ENCODE measurements at places on chromosomes 2 and 18.

GRCh38 chr2:179646862-179647587 is 214.4 kb downstream of the ZNF385B start:
- no peak for DNase-seq

- DNase-seq = no peak
These were observed 74.1 kb downstream of the CABYR start for GRCh38 chr18:24212939-24213338.

GRCh38 chr2:224875841-224876240 is 159.7 kb upstream of the CCDC195 start:
- no peak for DNase-seq

GRCh38 chr2:160372585-160372984 is 121.0 kb downstream of the RBMS1 start:
- no peak for DNase-seq

- no peak for DNase-seq
These were observed at the start of gene SPEG for GRCh38 chr2:219434718-219435525. SPEG (plus strand) TSS chr2:219434843; CDS start chr2:219434978, 135 bp downstream.

GRCh38 chr2:235637896-235638295 is 144.1 kb downstream of the AGAP1 start:
- no peak for DNase-seq

GRCh38 chr2:218003981-218004419 is 1.2 kb upstream of the TNS1 start:
- DNase-seq = no peak

DNA sequence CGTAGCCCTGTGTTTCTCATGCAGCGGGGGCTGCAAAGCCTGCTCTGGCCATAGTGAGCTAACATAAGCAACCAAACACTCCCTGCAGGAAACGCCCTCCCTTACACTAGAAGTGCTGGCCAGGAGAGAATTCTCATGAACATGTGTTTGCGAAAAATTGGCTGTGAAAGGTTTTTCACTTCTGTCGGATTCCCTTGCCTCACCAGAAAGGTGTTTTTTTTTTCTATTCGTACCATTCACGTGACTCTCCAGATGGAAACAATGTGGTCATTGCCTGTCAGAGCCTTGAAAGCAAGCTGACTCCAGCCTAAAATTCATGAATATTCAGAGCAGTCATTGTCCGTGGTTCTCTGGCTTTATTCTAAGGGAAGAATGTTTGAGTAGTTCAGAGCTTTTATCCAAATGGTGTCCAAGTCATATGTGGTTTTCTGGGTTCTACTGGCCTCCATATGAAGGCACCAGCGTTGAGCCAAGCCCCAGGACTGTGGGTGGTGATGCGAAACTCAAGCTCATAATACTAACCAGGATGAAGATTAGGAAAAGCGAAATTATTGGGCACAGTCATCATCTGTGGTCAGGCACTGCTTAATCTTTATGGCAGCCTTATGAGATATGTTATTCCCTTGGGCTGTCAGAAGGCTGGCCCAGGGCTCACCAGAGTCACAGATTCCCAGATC is 236.4 kb downstream of the ALPK2 start:
- no peak for DNase-seq

GRCh38 chr2:215815960-215816359 is 197.4 kb downstream of the MREG start:
- no peak for DNase-seq

DNA sequence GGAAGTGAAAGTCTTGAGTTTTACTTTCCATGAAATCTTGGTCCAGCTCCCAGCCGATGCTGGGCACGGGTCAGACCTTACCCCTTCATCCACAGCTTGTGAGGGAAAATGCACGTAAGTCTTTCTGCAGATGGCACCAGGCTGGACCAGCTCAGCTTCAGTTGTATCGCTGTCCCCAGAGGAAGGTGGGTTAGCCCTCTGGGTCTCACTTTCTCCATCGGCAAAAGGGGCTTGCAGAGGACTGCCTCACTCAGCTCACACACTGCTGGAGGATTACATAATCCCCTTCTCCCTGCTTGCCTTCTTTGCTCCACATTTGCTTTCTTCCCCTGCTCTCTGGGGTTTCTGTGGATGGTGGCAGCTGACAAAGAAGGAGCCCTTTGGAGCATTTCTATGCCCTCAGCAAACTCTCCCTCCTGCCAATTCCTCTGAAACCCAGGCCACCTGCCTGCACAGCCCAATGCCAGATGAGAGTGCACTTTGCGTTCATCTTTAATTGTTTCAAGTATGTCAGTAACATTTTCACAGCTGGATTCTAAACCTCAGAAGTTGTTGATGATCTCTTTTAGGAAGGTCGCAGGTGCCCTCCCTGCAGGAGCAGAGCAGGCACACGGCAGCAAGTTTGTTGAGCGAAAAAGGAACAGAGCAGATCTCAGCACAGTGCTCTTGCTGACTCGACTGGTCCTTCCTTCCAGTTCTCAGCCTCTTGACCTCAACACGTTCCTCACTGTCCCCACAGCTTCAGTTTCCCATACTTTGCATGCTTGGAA is 155.6 kb upstream of the GLI2 start:
- no peak for DNase-seq

GRCh38 chr2:112699984-112700667 is 20.7 kb upstream of the NT5DC4 start:
- no peak for DNase-seq

DNA sequence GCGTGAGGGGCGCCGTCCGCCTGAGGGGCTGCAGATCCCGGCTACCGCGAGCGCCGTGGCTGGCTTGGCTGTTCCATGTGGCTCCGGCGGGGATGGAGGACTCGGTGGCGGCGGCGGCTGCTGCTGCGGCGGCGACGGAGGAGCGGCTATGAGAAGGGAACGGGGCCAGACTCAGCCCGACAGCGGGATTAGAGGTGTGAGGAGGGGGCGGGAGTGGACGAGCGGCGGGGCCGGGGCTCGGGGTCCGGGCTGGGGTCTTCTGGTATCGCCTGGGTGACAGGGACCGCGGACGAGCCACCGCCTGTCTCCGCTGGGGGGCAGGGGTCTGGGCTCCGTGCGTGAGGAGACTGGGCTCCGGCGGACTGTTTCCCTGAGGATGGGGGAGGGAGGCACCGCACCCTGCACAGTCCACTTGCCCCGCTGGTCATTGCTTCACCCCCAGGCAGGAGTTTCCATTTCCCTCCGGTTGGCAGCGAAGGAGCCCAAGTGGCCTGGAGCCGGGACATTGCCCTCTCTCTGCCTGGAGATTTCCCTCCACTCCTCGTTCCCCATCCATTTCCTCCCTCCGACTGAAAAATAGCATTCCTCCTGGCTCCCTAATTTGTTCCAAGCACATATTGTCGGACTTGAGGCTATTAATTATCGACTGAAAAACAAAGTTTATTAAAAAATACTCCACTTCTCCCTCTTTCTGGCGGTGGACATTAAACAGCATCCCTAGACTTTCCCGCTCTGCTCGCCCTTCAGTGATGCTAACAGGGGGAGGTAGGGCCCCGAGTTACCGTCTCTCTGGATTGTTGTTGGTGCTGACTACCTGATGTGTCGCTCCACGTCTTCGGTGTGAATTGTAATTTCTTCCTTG is 577 bp downstream of the EHBP1 start:
- DNase-seq = no peak

GRCh38 chr2:45275242-45275805 is 266.1 kb upstream of the SIX2 start:
- no peak for DNase-seq

- DNase-seq = no peak
These were observed 160.4 kb upstream of the TMEM200C start for GRCh38 chr18:6055711-6056110.

- DNase-seq = no peak
These were observed 25.9 kb downstream of the GCG start for GRCh38 chr2:162126111-162126519.

- no peak for DNase-seq
These were observed 151.4 kb downstream of the TNS1 start for GRCh38 chr2:217851191-217852020.

DNA sequence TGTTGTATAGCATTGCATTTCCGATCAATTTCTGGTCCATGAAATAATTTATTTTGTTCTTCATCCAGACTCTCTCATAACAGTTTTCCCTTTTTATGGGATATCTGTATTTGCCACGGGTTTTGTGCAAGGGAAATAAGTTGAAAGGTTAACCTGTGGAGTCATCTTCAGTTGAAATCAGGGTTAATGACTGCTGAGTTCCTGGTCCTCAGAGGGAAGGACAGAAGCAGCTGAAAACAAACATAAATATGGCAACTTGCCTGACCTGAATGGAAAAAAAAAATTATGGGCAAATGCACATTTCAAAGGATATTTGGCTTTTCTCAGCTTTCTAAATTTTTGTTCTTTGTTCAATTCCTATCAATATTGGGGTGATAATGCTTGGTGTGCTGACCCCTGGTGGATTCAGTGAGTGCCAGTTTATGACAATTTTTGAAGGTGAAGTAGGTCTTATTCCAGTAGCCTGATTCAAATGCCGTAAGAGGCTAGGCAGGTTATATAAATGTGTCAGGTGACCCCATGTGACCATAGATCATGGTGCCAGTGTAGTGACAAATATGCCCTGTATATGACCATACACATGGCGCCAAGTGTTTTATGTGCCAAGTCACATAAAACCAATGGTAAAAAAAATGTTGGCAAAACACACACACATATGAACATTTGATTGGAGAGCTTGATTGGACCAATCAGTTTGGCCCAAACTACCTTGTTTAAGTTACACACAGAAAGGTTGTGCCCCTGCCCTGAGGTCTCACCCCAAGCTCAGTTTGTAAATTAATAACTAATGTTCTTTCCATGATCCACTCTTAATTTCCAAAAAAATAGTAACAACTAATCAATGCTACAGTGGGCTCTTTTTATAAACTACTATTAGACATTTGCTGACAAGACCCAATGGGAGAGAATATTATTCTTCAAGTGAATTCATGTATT is 47.6 kb upstream of the FAM124B start:
- no peak for DNase-seq

GRCh38 chr2:130314377-130314776 is 28.3 kb upstream of the IMP4 start:
- no peak for DNase-seq
